Vagina (tissue), 2 donors: ENCODE measurements at places on chromosomes 4 and X. TPM values are rescaled to one million over a fixed set of nuclear protein-coding genes. Genes with fewer than 3 reads are reported as not detected.

Gene RBBP7
- 57.9 TPM for total RNA-seq

Gene RNF128
- total RNA-seq: 5.6 TPM

Gene GPR173
- total RNA-seq: 2.2 TPM

DNA sequence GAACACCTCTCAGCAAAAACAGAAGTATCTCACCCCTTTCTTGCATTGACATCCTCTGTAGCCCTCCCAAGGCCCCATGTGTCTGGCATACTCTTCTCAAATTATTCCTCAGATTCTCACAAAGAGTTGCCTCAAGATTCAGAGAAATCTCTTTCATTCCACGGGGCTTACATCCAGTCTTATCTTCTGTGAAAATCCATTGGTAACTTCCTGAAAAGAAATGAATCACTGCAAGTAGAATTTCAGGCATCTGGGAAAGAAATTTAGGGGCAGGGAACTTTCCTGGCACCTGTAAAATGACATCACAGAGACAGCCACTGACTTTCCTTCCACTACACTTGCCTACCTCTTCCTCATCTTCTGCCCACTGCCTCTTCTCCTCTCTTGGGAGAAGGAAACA lies 182.5 kb upstream of the ARHGEF9 start:
- no peaks in the 10 kb centered on the region for H3K36me3 ChIP-seq
- no peaks in the 10 kb centered on the region for H3K27me3 ChIP-seq
- no peak for DNase-seq
- H3K4me3 ChIP-seq: no peak overlapping the region
- H3K4me1 ChIP-seq: no peaks in the 10 kb centered on the region
- H3K27ac ChIP-seq: no peak overlapping the region

GRCh38 chrX:18026166-18026565 lies 165.1 kb upstream of the RAI2 start:
- no peaks in the 10 kb centered on the region for H3K4me1 ChIP-seq
- DNase-seq: no peak
- H3K27me3 ChIP-seq: no peaks in the 10 kb centered on the region
- no peak overlapping the region for H3K27ac ChIP-seq

DNA sequence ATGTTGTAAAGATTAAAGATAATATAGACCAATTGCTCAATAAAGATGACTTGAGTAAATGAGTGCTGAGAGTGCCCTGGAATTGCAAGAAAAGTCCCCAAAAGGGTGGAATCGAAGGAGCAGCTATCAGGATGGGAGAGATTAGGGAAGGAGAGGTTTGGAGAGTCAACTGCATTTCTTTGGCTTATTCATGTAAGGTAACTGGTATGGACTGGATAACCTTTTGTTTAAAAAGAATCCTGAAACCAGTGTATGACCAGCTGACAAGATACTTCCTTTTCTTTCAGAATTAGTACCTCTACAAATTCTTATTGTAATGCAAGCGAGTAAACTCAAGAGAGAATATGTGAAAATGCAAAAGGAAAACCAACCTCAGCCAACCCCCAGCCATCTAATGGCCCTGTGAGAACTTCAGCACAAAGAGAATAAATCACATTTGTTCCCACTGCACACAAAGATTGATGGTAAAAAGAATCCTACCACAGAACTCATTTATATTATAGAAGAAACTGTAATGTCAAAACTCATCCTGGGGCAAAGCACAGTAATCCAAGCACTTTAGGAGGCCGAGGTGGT lies 24.5 kb upstream of the SPP1 start:
- H3K4me1 ChIP-seq: no peaks in the 10 kb centered on the region
- no peak overlapping the region for H3K27ac ChIP-seq
- no peaks in the 10 kb centered on the region for H3K27me3 ChIP-seq
- H3K4me3 ChIP-seq: no peak overlapping the region
- no peak for DNase-seq

DNA sequence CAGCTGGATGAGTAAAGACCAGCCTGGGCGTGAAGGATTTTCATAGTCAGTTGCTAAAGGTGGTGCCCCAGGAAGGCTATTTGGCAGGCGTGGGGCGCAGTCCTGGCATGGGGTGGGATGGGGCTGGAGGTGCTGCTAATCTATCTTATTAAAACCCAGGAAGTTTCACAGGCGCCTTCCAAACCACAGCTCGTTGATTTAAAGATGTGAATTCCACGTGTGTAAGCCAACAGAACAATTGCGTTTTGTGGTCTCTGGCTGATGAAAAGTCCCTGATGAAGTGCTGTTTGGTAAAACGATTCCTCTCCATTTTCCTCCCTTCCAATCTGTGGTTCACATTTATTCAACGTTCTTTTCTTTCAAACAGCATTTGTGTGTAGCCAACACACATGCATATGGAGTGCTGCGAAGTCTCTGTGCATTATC lies 105.0 kb downstream of the TBL1X start:
- H3K4me1 ChIP-seq: peaks cover 17% of the 10 kb centered on the region
- no peak for DNase-seq
- H3K4me3 ChIP-seq: no peak overlapping the region
- H3K27me3 ChIP-seq: no peaks in the 10 kb centered on the region
